ENCODE measurements at places on chromosomes 7 and 10. TPM values are rescaled to one million over a fixed set of nuclear protein-coding genes. Genes with fewer than 3 reads are reported as not detected.
A peak's percentile ranks its signal among the peaks of the same experiment; 100 is the strongest.

Gene FAM237B
- not detected for total RNA-seq

- no peak for DNase-seq
Measured at GRCh38 chr7:150876817-150877526, 24.7 kb downstream of the AOC1 start.

Gene FGFBP3
- 1.5 TPM for total RNA-seq

DNA sequence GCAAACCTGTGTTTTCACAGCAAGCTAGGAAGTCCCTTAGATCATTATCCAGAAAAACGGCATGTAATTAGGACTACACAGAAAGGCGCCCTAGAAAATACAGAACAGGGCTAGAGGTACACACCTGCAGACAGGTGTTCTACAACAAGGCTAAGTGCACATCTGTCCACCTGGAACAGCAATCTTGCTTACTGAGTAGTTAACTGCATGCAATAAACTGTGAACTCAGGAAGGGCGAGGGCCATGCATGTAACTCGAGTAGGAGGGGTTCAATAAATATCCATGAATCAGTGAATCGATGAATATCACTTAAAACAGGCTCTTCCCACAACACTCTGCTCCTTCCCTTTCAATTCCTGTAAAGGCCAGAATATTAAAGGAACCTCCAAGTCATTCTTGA lies 22.0 kb downstream of the FAM171A1 start:
- no peak for DNase-seq

DNA sequence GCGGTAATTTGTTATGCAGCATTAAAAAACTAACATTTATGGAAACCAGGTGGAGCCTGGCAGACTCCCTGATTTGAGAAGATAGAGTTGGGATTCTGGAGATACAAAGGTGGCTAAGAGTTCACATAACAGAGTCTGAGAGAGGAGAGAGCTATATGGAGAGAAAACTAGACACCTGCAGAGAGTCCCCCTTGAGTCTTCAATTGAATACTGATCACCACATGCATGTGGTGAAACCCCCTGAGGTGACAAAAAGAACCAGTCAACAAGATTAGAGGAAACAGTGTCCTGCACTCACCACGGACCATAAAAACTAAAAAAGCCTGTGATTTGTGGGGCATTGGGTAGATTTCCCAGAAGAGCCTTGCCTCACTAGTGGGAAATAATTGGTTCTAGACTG lies 10.1 kb downstream of the GIMAP2 start:
- no peak for DNase-seq

- no peak for DNase-seq
Measured at GRCh38 chr10:112260831-112261230, 22.4 kb upstream of the TECTB start.

Gene MACC1
- not detected for total RNA-seq

Gene EBF3
- total RNA-seq: not detected

Gene CLDN4
- total RNA-seq: 0.57 TPM

DNA sequence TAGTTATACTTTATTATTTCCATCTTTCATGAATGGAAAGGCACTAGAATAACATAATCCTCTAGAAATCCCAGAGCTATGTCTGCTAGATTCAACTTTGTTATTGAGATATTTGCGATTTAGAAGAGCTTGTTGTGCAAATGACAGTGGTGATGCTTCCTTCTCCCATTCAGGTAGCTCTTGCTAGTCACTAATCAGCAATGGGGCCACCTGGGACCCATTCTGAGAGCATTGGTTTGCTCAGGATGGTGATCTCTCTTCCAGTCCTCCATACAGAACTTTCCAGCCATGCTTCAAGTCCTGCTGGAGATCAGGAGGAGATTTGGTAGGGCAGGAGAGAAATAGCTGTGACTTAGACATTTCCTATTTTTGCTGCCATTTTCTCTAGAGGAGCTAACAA lies 65.8 kb upstream of the WNT16 start:
- DNase-seq: no peak

- DNase-seq: no peak
Measured at GRCh38 chr10:129253865-129254179, 213.2 kb upstream of the MGMT start.

Gene SPAG6
- total RNA-seq: 0.19 TPM

DNA sequence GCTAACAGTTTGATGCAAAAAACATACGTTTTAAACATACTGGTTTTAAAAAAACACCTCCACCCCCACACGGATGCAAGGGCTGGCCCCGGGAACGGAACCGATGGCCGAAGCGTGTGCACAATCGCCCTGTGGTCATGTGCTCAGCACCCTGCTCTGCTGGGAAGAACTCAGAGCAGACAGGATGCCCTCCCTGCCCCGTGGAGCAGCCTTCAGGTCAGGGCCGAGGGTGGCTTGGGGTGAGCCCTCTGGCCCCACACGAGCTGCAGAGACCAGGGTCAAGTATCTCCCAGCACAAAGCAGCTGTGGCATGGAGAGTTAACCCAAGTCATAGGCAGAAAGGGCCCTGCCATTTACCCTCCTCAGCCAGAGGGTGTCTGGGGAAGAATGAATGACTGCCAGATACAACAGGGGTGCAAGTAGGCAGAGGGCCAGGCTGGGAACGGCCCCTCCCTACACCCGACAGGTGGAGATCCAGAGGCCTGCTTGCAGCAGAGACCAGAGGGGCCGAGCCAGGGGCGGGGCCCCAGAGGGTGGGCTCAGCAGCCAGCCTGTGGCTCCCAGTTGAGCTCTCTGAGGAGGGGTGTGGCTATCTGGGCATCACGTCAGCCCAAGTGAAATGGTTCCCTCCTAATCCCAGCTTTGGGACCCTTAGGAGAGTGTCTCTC lies 56.8 kb downstream of the ZRANB1 start:
- peak; percentile 47 for DNase-seq

- no peak for DNase-seq
Measured at GRCh38 chr7:13179775-13180523, 492.5 kb downstream of the ARL4A start.

Gene PNLIPRP1
- total RNA-seq: not detected

Gene GPR37
- not detected for total RNA-seq

Gene ANKRD1
- total RNA-seq: not detected

DNA sequence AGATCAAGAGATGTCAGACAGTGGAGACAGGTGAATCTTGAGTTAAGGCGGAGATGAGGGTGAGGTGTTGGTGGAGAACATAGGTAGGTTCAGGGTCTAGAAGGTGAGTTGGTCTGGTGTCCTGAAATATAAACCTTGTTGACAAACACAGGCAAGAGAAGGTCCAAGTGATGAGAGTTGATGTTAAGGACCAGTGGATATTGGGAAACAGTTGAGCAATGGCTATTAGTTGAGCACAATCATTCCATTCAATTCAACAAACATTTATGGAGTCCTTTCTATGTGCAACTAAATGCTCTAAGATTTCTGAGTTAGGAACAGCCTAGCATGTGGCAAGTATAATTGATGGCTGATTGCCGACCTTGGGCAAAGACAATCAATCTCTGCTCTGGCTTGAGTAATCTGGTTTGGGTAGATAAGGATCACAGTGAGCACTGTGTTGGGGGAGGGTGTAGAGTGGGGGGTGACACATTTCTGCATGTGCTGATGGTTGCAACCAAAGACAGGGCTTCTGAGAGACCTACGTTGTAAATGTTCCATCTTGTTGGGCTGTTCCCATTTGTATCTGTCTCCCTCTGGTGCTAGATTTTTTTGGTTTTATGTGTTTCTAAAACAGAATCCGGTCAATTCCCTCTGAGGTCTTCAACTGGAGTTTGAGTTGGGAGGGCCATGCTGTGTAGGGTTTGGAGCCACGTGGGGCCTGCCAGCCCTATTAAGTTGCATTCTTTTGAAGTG lies 201.1 kb downstream of the BAMBI start:
- DNase-seq: no peak

Gene CHPF2
- total RNA-seq: 26.7 TPM

GRCh38 chr7:135414850-135415439 lies 95.0 kb downstream of the CNOT4 start:
- peak; percentile 30 for DNase-seq

DNA sequence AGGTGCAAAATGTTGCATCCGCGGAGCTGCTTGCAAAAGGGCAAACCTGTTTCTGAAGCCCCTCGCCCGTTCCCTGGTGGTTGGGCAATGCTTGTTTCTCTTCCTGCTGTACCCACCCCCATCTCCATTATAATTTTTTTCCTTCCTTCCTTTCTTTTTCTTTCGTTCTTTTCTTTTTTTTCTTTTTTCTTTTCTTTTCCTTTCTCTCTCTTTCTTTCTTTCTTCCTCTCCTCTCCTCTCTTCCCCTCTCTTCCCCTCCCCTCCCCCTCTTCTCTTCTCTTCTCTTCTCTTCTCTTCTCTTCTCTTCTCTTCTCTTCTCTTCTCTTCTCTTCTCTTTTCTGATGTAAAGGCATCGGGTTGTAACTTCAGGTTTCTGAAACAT lies 278.2 kb downstream of the GATA3 start:
- DNase-seq: no peak

Gene EGFR
- total RNA-seq: not detected

Gene ENO4
- not detected for total RNA-seq

GRCh38 chr10:110681023-110681681 lies 37.0 kb downstream of the RBM20 start:
- no peak for DNase-seq

Gene AKR1D1
- total RNA-seq: not detected

GRCh38 chr7:3453398-3453797 lies 152.3 kb downstream of the SDK1 start:
- DNase-seq: no peak

Gene IKZF1
- total RNA-seq: 208 TPM

DNA sequence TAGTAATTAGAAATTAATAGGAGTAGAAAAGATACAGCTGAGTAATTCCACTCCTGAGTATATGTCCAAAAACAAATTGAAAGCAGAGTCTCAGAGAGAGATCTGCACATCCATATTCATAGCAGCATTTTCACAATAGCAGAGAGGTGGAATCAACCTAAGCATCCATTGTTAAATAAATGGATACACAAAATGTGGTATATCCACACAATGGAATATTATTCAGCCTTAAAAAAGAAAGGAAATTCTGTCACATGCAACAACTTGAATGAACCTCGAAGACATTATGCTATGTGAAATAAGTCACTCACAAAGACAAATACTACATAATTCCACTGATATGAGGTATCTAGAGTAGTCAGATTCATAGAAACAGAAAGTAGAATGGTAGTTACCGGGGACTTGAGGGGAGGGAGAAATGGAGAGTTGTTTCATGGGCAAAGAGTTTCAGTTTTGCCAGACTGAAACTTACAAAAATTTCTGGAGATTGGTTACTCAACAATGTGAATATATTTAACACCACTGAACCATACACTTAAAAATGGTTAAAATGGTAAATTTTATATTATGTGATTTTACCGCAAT lies 18.4 kb downstream of the VTI1A start:
- DNase-seq: no peak

GRCh38 chr10:86692664-86693063 lies 24.4 kb downstream of the LDB3 start:
- DNase-seq: no peak

- DNase-seq: no peak
Measured at GRCh38 chr7:157008206-157009169, 2.0 kb downstream of the MNX1 start.

Gene POLR1F
- total RNA-seq: 15.7 TPM

GRCh38 chr10:124323111-124323725 lies 95.5 kb downstream of the OAT start:
- no peak for DNase-seq

DNA sequence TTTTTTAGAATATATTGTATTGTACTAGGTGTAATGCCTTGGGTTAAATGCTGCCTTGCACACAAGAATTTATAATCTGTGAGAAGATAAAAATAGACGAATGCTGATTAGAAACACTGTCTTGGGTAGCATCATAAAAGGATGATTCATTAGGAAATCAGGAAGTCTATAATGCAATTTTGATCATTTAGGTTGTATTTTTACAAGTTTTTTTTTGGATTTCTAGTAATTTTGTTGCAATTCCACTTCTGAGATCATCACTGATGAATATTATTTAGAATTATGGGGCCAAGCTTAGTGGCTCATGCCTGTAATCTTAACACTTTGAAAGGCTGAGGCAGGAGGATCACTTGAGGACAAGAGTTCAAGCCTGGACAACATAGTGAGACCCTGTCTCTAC lies 29.6 kb downstream of the WBP1L start:
- no peak for DNase-seq

Gene CNTNAP2
- not detected for total RNA-seq

GRCh38 chr10:89032141-89032891 lies 41.7 kb downstream of the FAS start:
- peak; percentile 26 for DNase-seq

Gene PCDH15
- not detected for total RNA-seq

GRCh38 chr10:11993834-11994468 lies 48.7 kb downstream of the UPF2 start:
- no peak for DNase-seq

Gene HGF
- 0.06 TPM for total RNA-seq

Gene ASAH2B
- total RNA-seq: 5.1 TPM

Gene PON3
- not detected for total RNA-seq

DNA sequence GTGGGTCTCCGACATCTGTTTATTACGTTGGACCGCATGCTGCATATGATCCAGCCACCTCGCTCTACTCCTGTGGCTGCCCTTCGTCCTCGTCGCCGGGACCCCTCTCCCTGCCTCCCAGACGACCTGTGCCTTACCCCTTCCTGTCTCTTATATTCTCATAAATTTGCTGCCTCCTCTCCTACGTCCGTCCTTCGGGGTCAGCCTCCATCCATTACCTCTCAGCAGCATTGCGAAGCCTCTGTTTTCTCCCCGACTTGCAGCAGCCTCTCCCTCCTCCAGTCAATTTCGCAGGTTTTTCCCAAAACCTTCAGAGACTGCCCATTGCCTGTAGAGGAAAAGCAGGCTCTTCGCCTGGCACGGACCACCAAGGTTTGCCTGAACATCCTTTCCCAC lies 39.4 kb upstream of the LEP start:
- no peak for DNase-seq

- DNase-seq: no peak
Measured at GRCh38 chr7:55325371-55325792, 39.8 kb upstream of the LANCL2 start.

DNA sequence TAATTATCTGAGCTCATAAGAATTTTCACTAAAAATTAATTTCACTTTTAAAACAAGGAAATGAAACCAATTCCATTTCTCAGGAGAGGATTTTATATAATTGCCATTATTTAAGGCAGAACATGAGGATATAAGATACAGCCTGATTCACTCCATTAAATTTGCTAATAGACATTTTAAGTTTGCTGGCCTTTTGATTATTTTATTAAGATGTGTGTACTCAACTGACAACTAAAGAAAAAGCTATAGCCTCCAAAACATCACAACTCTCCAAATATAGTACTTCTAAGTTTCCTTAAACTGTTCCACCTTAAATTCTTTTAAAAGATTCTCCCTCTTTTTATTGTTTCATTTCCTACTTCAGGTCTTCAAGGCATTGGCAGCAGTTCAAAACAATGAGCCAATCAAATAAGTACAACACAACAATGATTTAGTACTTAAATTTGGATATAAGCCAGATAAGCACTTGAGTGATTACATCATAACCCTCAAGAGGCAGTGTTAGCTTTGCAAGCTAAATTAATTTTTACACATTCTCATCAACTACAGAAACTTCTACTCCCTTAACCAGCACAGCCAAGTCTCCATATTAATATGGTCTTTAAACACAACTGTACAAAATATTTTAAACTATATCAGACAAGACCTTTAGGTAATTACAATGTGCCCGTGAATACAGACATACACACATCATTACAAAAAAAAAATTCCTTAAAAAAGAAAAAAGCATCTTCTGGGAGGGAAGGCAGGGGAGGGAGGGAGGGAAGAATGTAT lies 121.8 kb downstream of the KMT2C start:
- no peak for DNase-seq

Data from activated naive CD4-positive, alpha-beta T cell treated with anti-CD3 and anti-CD28 coated beads, Interleukin-2, amount 50 U/mL, for 72 hours (primary cell).